ENCODE measurements at places on chromosomes 3 and 15.

DNA sequence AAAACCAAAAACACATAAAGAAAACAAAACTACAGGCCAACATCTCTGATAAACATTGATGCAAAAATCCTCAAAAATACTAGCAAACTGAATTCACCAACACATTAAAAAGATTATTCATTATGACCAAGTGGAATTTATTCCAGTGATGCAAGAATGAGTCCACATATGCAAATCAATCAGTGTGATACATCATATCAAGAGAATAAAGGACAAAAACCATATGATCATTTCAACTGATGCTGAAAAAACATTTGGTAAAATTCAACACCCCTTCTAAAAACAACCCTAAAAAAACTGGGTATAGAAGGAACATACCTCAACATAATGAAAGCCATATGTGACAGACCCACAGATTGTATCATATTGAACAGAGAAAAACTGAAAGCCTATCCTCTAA lies 265.6 kb upstream of the DCBLD2 start:
- no peak for DNase-seq

DNA sequence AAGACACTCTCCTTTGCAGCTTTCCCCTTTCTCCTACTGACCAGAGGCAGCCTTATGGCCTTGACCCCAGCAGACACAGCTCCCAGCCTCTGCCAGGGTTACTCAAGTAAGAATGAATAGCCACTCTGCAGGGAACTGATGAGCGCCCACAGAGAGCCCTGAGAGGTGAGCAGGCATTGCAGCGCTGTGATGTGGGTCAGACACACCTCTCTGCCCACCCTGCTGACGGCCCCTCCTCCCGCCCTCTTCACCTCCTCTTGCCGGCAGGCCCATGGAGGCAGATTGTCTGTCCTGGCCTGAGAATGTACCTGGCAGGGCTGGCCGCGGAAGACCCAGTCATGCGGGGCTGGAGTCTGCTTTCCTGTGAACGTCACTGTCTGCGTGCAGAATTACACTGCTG lies 512.6 kb upstream of the PPP2R3A start:
- no peak for DNase-seq

- no peak for DNase-seq
Observed at GRCh38 chr3:171184372-171184771, 157.9 kb upstream of the SLC2A2 start.

GRCh38 chr15:87761736-87762509 lies 494.6 kb downstream of the NTRK3 start:
- DNase-seq: no peak

DNA sequence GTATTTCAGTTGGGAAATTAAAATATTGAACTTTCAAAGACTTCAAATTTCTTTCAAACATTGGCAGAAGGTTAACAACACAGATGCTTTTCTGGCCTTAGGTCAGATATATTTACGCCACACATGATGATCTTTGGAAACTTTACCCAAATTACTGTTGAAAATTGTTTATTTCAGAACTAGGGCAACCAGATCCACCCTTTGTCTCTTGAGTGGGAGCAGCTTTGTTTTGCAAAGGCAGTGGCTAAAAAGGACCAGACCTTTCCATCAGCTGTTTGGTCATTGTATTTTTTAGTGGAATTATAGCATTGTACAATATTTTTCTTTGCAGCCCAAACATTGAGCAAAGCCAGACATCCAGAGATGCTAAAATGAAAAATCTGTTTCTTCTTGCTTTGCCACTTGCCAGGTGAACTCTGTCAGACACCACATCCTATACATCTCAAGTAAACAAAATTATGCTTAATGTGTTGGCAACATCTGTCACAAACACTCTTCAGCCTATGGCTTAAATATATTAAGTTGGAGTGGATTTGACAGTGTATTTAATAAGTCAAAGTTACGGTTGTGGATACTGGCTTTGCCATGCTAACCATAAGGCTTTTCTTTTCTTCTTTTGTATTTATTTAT lies 651.9 kb downstream of the RBMS3 start:
- no peak for DNase-seq

DNA sequence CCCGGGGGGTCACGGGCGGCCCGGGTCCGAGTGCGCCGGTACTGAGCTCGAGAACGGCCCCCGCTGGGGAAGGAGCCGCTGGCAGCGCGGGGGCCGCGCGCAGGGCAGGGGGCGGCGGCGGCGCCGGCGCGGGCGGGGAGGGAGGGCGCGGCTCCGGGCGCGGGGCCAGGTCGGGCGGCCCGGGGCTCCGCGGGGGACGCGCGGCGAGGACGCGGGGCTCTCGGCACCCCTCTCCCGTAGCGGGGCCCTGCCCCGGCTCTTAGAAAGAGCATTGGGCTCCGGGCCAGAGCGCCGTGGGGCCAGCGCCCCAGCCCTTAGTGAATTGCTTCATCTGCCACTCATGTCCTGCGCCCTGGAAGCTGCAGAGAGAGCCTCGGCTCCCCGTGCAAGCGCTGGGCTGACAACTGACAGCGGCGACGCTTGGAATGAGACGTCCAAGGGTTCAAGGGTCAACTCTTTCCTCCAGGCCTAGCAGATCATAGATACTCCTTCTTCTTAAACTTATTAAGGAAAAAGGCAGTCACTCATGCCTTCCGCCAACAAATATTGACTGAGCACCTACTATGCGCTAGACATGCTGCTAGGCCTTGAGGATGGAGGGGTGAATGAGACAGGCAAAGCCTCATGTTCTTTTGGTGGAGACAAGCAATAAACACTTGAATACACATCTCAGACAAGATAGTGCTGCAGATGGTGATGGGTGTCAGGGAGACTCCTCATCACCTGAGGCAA lies 140.8 kb downstream of the SMAD6 start:
- DNase-seq: no peak

GRCh38 chr15:88493844-88494243 lies 26.3 kb downstream of the MRPS11 start:
- no peak for DNase-seq

DNA sequence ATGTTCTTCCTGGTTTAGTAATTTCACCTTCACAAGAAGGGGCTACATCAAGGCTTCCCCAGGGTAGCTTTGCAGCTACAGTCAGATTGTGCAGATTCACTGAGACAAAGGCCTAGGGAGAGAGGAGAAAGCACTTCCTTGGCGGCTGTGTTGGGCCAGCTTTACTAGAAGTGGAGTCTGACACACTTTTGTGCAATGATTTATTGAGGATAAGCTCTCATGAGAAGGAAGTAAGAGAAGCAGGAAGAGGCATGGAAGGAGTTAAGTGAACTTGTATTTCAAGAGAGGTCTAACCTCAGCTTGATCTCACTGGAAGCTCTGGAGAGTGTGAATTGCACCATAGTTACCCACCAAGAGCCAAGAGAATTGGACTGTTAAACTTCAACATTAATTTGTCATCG lies 78.9 kb downstream of the TGFBR2 start:
- DNase-seq: no peak

GRCh38 chr15:63663906-63664305 lies 66.7 kb downstream of the FBXL22 start:
- DNase-seq: no peak

- DNase-seq: no peak
Observed at GRCh38 chr3:172268868-172269267, 179.4 kb downstream of the GHSR start.

DNA sequence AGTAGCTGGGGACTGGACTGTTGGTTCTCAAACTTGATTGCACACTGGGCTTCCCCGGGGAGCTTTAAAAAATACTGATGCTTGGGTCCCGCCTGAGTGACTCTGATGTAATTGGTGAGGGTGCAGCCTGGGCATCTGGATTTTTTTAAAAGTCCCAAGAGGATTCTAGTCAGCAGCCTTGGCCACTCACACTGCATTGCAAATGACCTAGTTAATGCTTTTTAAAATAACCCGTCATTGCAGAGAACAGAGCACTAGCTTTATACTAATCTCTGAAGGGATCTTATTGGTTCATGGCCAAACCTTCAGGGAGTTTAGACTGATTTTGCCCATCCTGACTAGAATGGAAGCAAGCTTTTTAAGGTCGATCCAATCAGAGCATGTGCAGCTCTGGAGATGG lies 310.6 kb upstream of the PROK2 start:
- DNase-seq: no peak

DNA sequence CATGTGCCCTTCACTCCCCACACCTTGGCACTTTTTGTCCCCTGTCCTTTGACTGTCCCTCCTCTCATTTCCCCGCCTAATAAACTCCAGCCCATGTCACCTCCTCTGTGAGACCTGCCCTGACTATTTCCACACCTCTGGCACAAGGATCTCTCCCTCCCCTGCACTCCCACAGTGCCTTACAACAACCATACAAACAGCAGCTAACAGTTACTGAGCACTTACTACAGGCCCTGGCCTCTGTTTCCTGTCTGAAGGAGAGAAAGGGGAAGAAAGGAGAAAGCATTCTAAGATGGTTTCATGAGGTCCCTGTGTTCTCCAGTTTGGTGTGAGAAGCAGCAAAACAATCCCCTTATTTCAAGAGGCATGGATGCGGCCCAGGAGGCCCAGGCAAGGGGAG lies 20.0 kb upstream of the TRH start:
- DNase-seq: no peak

GRCh38 chr3:62378311-62378789 lies 5.0 kb upstream of the FEZF2 start:
- DNase-seq: no peak

DNA sequence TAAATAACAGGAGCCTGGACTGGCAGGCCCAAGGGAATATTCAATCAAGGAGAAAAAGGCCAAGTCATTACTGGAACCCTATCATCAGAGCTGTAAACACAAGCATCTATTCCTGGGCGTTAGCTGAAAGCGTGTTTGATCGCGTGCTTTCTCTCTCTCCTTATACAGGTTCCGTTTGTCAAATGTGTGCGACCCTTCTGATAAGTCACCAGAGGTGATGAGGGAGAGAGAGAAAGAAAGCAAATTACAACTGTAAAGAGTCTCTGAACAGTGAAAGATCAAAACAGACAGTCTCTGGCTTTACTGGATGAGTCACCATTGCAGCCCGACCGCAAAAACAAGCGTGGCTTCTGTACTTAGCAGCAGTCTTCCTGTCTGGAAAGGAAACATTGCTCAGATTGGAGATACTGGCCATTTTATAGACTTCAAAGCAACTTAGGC lies 39.5 kb upstream of the TPRG1 start:
- no peak for DNase-seq

DNA sequence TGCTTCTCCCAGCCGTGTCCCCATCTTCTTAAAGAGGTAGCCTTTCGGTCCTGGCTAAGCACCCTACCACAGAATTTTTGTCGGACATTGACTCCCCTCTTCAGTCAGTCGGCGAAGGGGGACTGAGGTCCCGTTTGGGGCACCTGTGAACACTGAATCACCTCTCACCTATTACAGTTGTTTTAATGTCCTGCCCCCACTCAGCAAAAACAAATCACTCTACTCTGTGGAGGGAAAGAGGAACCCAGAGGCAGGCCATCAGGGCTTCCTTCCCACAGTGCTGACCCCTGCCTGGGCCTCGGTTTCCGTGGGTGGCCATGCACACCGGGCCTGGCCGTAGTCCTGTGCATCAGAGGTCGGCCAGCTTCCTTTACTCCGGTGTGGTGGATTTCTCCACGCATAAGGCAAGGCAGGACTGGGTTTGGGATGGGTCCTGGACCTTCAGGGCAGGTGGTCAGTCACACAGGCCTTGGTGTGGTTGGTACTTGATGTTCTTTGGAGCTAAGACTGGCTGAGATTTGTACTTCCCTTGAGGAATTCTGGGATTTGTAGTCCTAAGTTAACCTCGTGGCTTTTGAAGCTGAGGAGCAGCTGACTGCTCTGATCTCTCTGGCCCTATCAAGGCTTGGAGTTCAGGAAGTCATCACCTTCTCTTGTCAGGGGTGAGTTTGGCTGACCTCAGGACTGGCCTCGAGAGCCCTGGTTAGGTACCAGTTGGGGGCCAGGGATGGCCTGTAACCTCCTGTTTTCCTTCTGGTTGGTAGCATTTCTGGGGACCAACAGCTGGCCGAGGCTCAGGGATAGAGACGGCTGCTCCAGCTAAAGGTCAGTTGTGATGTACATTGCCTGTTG lies 627 bp upstream of the FAM131A start:
- peak; percentile 71 for DNase-seq

DNA sequence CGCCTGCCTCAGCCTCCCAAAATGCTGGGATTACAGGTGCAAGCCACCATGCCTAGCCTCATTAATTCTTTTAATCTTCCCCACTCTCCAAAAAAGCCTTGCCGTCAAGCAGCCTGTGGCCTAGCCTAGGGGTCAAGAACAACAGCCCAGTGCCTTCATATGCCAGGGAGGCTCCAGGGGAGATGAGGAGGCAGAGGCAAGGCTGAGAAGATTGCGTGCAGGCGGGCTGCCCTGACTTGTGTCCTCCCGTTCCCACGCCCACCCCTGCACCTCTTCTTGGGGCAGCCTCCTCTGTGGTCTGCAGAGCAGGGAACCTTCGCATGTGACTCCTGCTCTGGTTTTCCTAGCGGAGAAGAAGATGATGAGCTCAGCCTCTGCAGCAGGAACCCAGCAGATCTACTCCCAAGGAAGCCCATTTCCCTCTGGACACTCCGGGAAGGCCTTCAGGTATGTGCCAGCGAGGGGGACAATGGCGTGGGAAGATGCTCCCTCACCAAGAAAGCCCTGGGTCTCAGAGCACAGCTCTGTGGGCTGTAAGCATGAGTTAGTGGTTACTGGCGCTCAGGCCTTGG lies 118.5 kb upstream of the ABHD17C start:
- no peak for DNase-seq

- no peak for DNase-seq
Observed at GRCh38 chr3:71692139-71692538, 33.1 kb downstream of the EIF4E3 start.

GRCh38 chr3:68779261-68779660 lies 153.1 kb downstream of the TAFA4 start:
- DNase-seq: no peak

All from anterior cingulate cortex (tissue), 58 donors.